NCI-H1092 treated with DMSO at 0.1 percent for 48 hours (cell line): ENCODE measurements at places on chromosomes 1 and 21.

DNA sequence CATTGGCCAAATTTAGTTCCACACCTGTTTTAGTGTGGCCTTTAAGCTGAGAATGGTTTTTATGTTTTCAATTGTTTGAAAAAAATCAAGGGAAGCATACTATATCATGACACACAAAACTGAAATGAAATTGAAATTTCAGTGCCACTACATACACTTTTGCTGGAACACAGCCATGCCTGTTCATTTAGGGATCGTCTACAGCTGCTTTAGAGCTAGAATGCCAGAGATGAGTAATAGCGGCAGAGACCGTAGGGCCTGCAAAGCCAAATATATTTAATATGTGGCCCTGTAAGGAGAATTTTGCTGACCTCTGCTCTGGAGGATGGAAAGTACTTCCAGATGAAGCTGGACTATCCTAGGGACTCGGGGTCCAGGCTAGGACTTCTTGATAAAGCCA, 62.5 kb upstream of the LYST start:
- no peak for DNase-seq

DNA sequence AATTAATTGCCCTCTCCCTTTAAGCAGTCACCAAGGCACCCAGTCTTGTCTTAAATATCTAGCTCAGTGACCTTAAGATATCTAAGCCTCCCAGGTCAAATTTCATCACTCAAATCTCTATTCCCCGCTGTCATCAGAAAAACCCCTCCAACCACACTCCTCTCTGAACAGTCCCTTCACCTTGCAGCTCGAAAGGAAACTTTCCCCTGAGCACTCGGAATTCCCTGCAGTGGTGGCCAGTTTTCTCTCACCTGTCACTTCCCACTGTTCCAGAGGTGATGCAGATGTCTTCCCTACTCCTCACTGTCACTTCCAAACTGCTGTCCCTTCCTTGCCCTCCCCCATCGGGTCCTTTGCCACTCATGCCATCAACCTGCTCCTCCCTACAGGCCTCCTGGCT, 15.3 kb upstream of the SSX2IP start:
- no peak for DNase-seq

DNA sequence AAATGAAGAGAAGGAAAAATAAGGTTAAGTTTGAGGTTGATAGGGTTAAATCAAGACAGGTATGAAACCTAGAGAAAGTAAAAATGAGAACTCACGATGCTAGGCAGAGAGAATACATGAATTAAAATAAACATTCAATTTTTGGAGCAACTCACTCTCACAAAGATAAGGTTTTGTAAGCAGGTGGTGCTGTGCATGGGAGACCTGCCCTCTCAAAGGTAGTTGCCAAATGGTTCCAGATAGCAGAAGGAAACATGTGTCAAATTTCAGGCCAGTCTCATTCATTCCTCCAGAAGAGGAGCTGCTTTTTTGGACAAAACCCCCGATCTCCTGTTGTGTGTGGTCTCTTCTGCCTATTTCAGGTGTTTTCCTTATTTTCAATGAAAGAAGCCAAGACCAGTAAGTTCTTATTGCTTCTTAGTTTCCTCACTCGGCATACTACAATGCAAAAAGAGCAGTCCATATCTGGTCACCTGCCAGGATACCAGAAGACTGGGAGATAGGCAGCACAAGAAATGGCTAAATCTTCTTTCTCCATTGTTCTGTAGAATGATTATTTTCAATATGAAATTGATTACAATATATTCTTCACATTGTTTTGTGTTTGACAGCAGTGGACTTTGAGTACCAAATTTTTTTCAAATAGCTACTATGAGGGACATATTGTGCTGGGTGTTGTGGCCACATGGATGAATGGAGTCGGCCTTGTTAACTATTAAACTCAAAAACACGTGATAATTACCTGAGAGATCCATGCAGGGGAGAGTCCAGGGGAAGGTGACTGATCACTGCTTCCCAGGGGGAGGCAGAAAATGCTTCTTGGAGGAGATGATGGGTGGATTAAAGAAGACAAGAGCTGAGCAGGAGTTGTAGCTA, 3.6 kb downstream of the CR1L start:
- no peak for DNase-seq

DNA sequence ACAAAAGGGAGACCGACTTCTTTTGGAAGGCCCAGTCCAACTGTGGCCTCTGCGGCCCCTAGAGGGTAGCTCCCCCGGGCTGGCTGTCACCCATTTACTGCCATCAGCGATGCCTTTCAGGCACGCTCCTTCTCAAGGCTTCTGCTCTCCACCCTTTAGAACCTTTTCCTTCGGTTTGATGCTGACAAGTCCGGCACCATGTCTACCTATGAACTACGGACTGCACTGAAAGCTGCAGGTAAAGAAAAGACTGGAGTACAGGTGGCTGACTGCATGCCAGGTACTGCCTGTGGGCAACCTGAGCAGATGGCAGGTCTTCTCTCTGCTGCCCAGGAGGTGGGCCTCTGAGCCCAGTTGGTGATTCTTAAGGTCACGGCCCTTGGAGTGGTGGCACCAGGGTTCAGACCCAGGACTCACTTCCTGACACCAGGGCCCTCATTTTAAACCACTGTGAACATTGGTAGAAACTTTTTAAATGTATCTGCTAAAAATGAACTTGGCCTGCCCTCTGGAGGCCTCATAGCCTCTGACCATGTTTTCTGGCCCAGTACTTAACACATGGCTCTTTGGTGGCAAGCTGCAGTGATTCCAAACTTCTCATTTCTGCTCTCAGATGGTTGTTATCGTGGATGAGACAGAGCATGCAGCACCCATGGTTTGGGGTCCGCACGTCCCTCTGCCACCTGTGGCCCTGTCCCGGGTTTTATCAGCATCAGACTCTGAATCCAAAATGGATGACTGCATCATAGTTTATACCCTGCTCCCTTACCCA, 45.7 kb downstream of the CAPN9 start:
- no peak for DNase-seq
